ENCODE measurements at places on chromosomes 2 and 18.

DNA sequence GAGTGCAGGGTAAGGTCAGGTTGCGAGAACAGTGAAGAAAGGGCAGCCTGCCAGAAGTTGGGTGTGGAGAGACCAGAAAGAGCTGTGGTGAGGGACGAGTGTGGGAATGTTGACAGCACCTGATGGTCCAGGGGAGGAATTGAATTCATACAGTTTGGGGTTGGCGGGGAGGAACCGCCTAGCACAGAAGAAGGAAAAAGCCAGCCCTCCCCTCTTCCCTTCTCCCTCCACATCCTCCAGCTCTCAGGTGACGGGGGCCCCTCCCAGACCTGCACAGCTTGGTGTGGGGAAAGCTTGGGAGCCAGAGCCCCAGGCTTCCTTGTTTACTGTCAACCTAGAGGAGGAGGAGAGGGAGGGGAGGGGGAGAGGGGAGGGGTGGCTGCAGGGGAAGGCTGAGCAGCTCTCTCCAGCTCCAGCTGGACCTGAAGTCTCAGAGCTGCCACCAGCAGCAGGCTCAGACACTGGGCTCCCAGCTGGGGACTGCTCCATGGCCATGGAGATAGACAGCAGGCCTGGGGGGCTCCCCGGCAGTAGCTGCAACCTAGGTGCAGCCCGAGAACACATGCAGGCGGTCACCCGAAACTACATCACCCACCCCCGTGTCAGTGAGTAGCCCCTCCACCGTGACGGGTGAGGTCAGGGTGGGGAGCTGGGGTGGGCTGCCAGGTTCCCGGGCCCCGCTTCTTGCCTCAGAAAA, at the start of gene ATP6V1B1:
Gene ATP6V1B1, plus strand, starts transcription at position 433 of the 697 bp plus-strand sequence. Its CDS starts 55 bp downstream, at position 488.
- no peak for DNase-seq

DNA sequence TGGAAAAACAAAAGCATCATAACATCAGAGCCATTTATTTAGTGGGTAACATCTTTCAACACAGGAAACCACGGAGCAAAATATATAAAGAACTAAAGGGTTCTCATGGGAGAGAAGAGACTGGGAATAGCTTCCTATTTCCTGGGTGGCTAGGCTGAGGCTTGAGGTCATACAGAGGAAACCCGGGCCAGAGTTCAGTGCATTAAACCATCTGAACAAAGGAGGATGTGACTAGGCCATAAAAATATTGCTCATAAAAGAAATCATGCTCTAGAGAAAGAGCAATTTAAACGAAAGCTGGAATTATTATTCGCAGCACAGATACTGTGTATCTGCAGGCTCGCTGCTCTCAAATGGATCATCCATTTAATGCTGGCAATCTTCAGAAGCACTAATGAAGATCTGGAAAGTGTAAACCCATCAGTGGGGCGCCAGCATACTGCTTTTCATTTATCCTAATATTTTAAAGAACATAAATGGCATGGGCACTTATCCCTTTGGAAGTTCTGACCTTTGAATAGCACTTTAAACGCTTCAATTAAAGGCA, 83.3 kb downstream of the GALNT14 start:
- no peak for DNase-seq

DNA sequence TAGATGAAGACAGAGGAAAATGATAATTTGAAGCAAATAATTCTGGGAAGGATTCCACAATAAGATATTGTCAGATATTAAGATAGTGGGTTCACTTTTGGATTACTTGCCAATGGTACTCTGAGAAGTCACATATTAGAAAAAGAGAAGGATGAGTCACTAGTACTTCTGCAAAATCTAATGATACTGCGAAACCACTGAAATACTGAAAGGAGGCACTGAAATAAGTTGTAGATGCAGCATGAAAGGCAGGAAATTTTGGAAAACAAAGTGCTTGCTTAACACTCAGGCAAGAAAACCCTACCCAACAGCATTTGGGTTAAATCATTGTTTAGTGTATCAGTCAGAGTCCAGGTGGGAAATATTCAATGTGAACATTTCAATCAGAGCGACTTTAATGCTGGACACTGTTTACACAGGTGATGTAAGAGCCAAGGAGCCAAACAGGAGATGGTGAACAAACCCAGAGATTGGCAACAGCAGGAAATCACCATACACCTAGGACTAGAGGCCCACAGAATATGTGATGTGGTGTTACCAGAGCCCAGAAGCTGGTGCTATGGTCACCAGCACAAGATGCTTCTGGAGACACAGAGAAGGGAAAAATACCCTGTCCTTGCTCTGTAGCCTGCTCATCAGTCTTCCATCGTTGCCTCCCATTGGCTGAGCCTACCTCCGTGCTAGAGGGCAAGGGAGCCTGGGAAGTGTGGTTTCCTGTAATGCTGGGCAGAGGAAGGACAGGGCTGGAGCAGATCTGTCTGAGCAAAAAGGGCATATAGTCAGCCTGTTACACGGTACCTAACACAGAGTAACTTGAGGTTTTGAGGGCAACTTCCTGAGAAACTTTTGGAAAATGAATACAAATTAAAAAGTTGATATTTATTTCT, 204.7 kb upstream of the ITGA4 start:
- no peak for DNase-seq

DNA sequence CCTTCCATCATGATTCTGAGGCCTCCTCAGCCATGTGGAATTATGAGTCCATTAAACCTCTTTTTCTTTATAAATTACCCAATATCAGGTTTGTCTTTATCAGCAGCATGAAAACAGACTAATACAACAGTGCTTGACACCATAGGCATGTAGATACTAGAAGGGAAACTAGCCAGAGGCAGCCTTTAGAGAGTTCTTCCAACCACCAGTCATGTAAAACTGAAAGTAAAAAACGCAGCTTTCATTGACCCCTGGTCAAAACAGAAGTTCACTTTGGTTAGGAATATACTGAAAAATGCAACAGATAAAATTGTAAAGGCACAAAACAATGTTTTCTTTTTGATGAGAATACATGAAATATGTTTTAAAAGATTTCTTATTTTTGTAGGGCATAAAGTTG, 122.8 kb upstream of the L3MBTL4 start:
- DNase-seq: no peak

DNA sequence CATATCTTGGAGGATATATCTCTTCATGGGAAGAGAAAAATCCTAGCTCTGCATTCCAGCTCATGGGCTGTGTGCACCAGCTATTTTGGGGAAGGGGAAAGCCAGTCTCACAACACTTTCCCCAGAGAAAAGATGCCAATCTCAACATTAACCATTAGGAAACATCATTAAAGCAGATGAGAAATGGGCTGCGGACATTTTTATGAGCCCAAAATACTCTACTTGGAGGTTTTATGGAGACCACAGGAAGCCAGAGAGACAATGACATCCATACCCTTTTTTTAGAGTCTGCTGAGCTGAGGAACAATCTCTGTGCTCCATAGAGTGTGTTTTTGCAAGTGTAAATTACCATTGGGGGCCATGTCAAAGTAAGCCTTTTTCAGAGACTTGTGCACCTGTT, 213.7 kb downstream of the TRIB2 start:
- no peak for DNase-seq

- no peak for DNase-seq
Measured at GRCh38 chr2:37648331-37649011, 23.0 kb downstream of the CDC42EP3 start.

GRCh38 chr2:10303694-10304378, 1.1 kb downstream of the HPCAL1 start:
- DNase-seq: peak; percentile 12
